ENCODE measurements at places on chromosomes 2 and 18. TPM values are rescaled to one million over a fixed set of nuclear protein-coding genes. Genes with fewer than 3 reads are reported as not detected.

- no peaks in the 10 kb centered on the region for H3K27me3 ChIP-seq
- H3K36me3 ChIP-seq: no peaks in the 10 kb centered on the region
- H3K4me1 ChIP-seq: no peaks in the 10 kb centered on the region
- no peak for DNase-seq
Measured at GRCh38 chr2:40197121-40197520, 254.8 kb downstream of the SLC8A1 start.

GRCh38 chr2:122368576-122369243, 613.3 kb downstream of the TSN start:
- DNase-seq: peak; percentile 52
- H3K27me3 ChIP-seq: no peaks in the 10 kb centered on the region
- H3K4me3 ChIP-seq: no peak overlapping the region

DNA sequence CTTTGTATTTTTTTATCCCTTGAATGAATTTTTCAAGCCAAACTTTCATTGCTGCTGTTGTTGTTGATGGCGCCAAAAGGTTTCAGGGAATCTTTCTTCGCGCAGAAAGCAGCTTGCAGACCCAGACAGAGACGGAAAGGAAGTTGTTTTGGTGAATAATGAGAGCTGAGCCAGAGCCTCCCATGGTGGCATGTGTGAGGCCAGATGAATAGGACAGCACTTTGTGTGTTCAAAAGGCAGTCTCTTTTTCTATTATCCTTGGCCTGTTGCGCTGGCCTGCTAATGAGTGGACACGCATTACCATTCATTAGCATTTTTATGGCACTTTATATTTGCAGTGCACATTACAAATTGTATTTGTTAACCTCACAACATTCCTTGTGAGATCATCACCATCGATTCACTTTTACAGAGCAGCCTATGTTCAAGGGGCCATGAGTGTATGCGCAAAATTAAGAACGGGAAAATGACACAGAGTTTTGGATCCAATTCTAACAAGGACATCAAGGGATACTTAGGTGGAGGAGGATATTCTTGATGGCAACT, 754.7 kb downstream of the BCL11A start:
- H3K36me3 ChIP-seq: no peaks in the 10 kb centered on the region
- DNase-seq: no peak
- no peaks in the 10 kb centered on the region for H3K4me1 ChIP-seq
- no peak overlapping the region for H3K4me3 ChIP-seq
- no peaks in the 10 kb centered on the region for H3K27me3 ChIP-seq
- peak overlapping the region; percentile 75 for H3K27ac ChIP-seq

GRCh38 chr2:73983322-73984202, 1.1 kb upstream of the TET3 start:
- peak overlapping the region; percentile 52 for H3K27ac ChIP-seq
- peaks cover 18% of the 10 kb centered on the region for H3K4me1 ChIP-seq
- H3K4me3 ChIP-seq: peak overlapping the region; percentile 78

DNA sequence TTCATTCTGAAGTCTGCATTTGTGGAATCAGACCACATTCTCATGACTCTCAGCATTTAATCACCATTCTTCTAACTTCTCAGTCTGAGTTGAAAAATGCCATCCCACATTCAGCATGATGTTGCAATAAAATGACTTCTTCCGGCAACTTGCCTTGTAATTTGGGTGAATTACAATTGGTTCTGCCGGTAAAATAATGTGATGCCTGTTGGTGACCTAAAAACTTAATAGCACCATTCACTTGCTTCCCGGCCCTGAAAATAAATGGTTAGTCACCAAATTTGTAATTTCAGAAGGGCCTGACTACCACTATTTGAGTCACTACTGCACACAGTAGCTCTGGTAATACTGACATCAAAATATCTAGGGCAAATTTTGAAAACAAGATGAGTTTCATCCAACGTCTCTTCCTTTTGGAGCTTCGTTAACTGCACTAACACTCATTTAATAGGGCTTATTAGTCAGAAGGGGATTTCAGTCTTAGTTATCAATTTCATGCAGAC, 637.1 kb upstream of the CHAC2 start:
- H3K36me3 ChIP-seq: no peaks in the 10 kb centered on the region
- H3K27ac ChIP-seq: no peak overlapping the region
- no peak overlapping the region for H3K4me3 ChIP-seq
- DNase-seq: no peak

DNA sequence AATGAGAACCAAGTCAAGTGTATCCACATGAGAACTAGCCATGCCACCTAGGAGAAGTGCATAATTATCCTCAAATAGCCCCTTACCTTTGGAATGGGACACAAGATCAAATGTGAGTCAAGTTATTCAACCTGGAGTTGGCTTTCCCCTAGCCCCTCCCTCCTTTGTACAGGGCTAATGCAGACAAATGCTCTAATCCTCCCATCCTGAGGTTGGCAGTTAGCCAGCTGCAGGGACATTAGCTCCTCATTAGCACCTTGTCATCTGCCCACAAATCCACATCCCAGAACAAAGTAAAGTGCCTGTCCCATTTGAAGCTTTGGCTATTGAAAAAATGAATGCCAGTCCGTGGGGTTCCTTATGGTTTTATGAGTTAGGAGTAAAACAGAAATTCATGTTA, 294.1 kb upstream of the FANCL start:
- H3K36me3 ChIP-seq: no peaks in the 10 kb centered on the region
- no peaks in the 10 kb centered on the region for H3K27me3 ChIP-seq
- no peak overlapping the region for H3K4me3 ChIP-seq

GRCh38 chr2:20561637-20562454, 89.1 kb downstream of the HS1BP3 start:
- H3K4me1 ChIP-seq: no peaks in the 10 kb centered on the region
- no peaks in the 10 kb centered on the region for H3K36me3 ChIP-seq
- H3K27ac ChIP-seq: peak overlapping the region; percentile 53

- H3K36me3 ChIP-seq: peaks cover 9% of the 10 kb centered on the region
- no peak overlapping the region for H3K27ac ChIP-seq
- H3K27me3 ChIP-seq: no peaks in the 10 kb centered on the region
- no peaks in the 10 kb centered on the region for H3K4me1 ChIP-seq
- DNase-seq: no peak
Measured at GRCh38 chr2:120066800-120067547, 54.1 kb downstream of the EPB41L5 start.

GRCh38 chr18:13558124-13558523, 168.2 kb downstream of the FAM210A start:
- H3K27me3 ChIP-seq: no peaks in the 10 kb centered on the region
- H3K4me1 ChIP-seq: no peaks in the 10 kb centered on the region
- H3K36me3 ChIP-seq: no peaks in the 10 kb centered on the region
- no peak overlapping the region for H3K4me3 ChIP-seq

DNA sequence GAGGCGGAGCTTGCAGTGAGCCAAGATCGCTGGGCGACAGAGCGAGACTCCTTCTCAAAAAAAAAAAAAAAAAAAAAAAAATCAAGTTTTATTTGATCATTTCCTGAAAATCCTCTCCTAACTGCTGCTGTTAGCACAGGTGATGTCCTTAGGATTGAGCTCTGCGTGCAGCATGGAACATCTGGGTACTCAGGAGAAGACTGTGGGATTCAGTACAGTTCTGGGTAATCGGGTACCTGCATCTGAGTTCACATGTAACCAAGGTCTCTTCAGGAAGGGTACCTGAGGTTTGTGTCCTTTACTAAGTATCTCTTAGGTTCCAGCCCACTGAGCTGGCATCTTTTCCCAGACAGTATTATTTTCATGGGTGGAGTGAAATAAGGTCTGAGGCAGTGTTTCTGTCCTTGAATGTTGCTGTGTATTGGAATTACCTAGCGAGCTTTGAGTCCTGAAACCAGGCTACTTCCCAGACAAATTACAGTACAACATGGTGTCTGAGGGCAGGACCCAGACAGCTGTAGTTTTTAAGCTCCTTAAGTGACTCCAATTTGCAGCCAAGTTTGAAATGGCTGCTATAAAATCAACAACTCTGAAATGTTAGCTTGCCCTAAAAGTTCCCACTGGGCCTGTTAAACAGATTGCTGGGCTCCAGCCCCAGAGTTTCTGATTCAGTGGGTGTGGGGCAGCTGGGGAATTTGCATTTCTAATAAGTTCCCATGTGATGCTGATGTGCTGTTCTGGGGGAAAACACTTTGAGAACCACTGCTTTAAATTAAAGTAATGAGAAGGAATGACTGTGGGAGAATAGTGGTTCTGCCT, 120.5 kb downstream of the PMAIP1 start:
- H3K4me3 ChIP-seq: no peak overlapping the region
- no peaks in the 10 kb centered on the region for H3K36me3 ChIP-seq
- no peaks in the 10 kb centered on the region for H3K4me1 ChIP-seq
- no peak overlapping the region for H3K27ac ChIP-seq
- H3K27me3 ChIP-seq: no peaks in the 10 kb centered on the region

The AMER3 gene
- 1.2 TPM for total RNA-seq

The PTPRM gene
- total RNA-seq: 57.6 TPM

The FAM110C gene
- 1.8 TPM for total RNA-seq

The GALM gene
- 13.1 TPM for total RNA-seq

The GALNT1 gene
- total RNA-seq: 102 TPM

Data from endodermal cell (in vitro differentiated cells).